ENCODE measurements at places on chromosomes 3 and 15. TPM values are rescaled to one million over a fixed set of nuclear protein-coding genes. Genes with fewer than 3 reads are reported as not detected.
A peak's percentile ranks its signal among the peaks of the same experiment; 100 is the strongest.

Gene NEK10
- 0.83 TPM for total RNA-seq

Gene HEG1
- total RNA-seq: 47.8 TPM

Gene DGKG
- total RNA-seq: 114 TPM

Gene SI
- not detected for total RNA-seq

Gene FETUB
- not detected for total RNA-seq

Gene NR2C2
- total RNA-seq: 40.7 TPM

Gene ASB14
- not detected for total RNA-seq

DNA sequence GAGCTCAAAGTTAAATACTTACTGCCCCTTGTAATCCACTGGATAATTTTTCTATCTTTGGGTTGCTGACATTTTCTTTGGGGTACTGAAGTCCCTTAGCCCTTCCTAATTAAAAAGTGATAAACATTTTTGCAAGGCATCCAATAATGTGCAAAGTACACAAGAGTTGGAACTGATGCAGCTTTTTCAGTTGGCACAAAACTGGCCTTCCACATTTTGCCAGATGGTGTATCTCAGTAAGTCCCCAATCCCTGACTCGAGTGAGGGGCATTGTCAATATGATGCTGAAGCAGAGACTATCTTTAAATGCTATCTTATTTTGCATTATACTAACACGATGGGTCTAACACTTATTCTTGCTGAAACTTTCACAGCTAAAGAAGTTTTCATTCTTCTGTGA is 27.8 kb downstream of the FHIT start:
- H3K4me1 ChIP-seq: peaks cover 30% of the 10 kb centered on the region
- H3K36me3 ChIP-seq: no peaks in the 10 kb centered on the region
- no peak overlapping the region for H3K4me3 ChIP-seq
- DNase-seq: no peak
- H3K27me3 ChIP-seq: no peaks in the 10 kb centered on the region
- no peak overlapping the region for H3K27ac ChIP-seq

DNA sequence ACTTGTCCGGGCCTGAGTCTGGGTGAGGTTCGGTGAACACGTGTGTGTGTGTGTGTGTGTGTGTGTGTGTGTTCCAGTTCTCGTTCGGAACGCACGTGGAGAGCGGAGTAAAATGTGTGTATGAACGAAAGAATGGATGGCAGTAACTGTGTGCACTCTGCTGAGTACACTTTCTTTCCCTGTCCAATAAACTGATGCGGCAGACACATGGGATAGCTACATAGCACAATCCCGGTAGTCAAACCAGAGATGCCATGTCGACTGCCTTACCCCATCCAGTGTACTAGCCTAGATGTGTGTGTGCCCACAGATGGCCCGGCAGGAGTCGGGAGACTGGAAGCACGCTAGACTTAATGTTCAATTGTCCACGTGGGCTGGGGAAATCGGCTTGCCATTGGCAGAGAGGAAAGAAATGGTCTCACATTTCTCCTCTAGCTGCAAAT is 507 bp upstream of the GOLIM4 start:
- H3K4me1 ChIP-seq: peaks cover 41% of the 10 kb centered on the region
- peak; percentile 94 for DNase-seq
- H3K4me3 ChIP-seq: peak overlapping the region; percentile 66
- no peaks in the 10 kb centered on the region for H3K27me3 ChIP-seq

DNA sequence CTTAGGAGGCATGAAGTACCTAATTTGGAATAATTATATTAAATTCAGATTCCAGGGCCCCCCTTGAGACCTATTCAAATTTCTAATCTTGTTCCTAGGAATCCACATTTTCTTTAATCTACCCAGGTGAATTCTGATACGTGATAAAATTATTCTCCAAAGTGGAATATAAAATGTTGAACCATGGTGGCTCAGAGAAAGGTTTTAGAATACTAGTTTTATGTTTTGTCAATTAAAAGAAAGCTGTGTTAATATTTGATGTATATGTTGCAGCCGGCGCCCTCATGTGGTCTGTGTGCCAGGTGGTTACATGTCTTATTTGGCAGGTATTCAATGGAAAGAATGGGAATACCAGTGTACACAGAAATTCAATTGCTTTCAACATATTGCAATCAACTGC is 321.8 kb downstream of the FEZF2 start:
- no peaks in the 10 kb centered on the region for H3K4me1 ChIP-seq
- no peaks in the 10 kb centered on the region for H3K36me3 ChIP-seq
- DNase-seq: no peak
- H3K27ac ChIP-seq: no peak overlapping the region
- no peak overlapping the region for H3K4me3 ChIP-seq

DNA sequence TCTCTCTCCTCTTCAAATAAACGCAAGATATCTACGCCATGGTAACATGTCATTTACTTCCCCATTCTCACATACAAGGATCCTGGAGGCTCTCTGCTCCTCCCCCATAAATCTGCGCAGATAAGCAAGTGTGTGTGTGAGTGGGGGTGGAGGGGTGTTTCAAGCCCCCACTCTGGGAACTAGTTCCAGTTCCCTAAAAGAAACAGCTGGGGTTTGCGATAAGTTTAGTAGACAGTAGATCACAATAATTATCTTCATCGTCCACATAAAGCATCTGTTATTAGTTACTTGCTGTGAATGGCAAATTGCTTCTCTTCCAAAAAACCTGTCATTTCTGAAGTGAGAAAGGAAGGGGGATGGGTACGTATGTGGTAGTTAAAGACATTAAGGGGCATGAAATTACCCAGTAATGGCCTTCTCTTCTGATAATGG is 79.8 kb downstream of the RBPMS2 start:
- DNase-seq: no peak
- H3K4me3 ChIP-seq: no peak overlapping the region
- peaks cover 20% of the 10 kb centered on the region for H3K36me3 ChIP-seq
- peaks cover 100% of the 10 kb centered on the region for H3K4me1 ChIP-seq
- peak overlapping the region; percentile 92 for H3K27ac ChIP-seq

- no peak overlapping the region for H3K4me3 ChIP-seq
- H3K4me1 ChIP-seq: peaks cover 81% of the 10 kb centered on the region
- H3K36me3 ChIP-seq: peaks cover 59% of the 10 kb centered on the region
- H3K27me3 ChIP-seq: no peaks in the 10 kb centered on the region
Observed at GRCh38 chr15:67187351-67187854, 67.1 kb downstream of the AAGAB start.

- no peaks in the 10 kb centered on the region for H3K27me3 ChIP-seq
- no peak for DNase-seq
- H3K4me3 ChIP-seq: no peak overlapping the region
- peaks cover 8% of the 10 kb centered on the region for H3K4me1 ChIP-seq
- no peaks in the 10 kb centered on the region for H3K36me3 ChIP-seq
- peak overlapping the region; percentile 77 for H3K27ac ChIP-seq
Observed at GRCh38 chr3:100981164-100981911, 11.9 kb downstream of the ABI3BP start.

DNA sequence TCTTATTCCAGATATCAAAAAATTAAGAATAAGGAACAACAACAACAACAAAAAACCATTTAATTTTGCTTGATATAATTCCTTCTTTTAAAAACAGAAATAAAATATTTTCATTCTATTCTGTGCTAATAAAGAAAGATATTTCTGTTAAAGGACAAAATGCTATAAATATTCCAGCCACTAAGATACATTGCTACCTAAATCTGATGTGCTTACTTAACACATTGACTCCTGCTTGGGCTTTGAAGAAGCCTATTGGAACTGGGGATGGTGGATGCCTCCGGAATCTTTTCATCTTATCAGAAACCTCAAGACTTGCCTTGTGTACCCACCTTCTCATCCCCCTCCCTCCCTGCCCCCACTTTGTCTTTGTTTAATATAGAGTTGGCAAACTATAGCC is 320.2 kb downstream of the MEX3B start:
- no peak overlapping the region for H3K27ac ChIP-seq
- no peak overlapping the region for H3K4me3 ChIP-seq
- no peaks in the 10 kb centered on the region for H3K4me1 ChIP-seq
- no peaks in the 10 kb centered on the region for H3K36me3 ChIP-seq

- no peaks in the 10 kb centered on the region for H3K4me1 ChIP-seq
- no peak for DNase-seq
- no peak overlapping the region for H3K27ac ChIP-seq
- no peak overlapping the region for H3K4me3 ChIP-seq
Observed at GRCh38 chr3:144873066-144873465, 901.4 kb downstream of the DIPK2A start.

- H3K27me3 ChIP-seq: no peaks in the 10 kb centered on the region
- H3K4me3 ChIP-seq: no peak overlapping the region
- H3K27ac ChIP-seq: no peak overlapping the region
- DNase-seq: no peak
- no peaks in the 10 kb centered on the region for H3K36me3 ChIP-seq
Observed at GRCh38 chr3:15479400-15480224, 41.9 kb downstream of the COLQ start.

GRCh38 chr3:154123906-154124305 is 2.7 kb downstream of the ARHGEF26 start:
- H3K27me3 ChIP-seq: no peaks in the 10 kb centered on the region
- peak overlapping the region; percentile 90 for H3K4me3 ChIP-seq
- H3K4me1 ChIP-seq: peaks cover 49% of the 10 kb centered on the region
- H3K27ac ChIP-seq: peak overlapping the region; percentile 81
- no peaks in the 10 kb centered on the region for H3K36me3 ChIP-seq
- no peak for DNase-seq
